ENCODE measurements at places on chromosomes 1 and 21.

- DNase-seq = no peak
Measured at GRCh38 chr1:28123461-28123961, 35.1 kb upstream of the EYA3 start.

DNA sequence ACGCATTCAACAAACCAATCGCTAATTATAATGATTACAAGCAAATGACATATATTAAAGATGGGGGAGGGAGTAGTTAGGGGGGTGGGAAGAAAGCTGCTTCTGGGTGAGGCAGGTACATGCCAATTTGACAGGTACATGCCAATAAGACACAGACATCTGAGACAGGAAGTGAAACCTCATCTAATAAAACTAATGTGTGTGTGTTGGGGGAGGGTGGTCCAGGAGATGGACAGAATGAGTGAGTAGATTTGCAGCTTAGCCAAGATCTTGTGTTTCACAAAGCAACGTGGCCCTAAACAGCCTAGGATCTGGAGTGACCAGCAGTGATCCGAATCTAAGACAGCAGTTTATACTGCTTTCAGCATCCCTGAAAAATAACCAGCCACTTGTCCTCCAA lies 10.8 kb downstream of the CFAP45 start:
- no peak for DNase-seq

DNA sequence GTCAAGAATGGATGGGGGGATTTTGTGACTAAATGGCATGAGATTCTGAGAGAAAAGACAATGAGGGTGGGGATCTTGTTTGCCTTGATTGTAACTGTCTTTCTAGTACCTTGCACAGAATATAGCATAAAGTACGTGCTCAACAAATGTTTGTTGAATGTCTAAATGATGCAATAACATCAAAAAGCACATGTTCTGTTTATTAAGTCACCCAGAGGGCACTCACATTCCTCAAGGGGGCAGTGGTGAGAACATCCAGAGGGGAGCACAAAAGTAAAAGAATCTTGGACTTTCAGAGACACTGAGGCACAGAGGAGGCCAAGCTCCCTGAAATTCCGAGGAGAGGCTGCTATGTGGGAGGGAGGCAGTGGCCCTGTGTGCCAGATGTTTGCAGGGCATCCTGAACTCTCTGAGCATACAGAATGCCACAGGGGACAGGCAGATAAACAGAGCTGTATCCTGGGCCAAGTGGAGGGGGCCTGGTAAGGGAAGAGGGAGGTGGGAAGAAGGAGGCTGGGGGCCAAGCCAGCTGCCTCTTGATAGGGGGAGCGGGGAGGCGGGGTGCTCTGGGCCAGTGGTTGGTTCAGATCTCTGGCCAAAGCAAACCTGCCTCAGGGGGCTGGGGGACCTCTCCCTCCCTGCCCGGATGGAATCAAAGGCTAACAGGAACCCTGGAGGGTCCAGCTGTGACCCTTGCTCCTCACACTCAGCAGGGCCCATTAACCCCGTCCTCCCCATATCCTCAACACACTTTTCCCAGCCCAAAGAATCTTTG lies 6.5 kb upstream of the ATP1A2 start:
- no peak for DNase-seq

- no peak for DNase-seq
Measured at GRCh38 chr1:152533327-152533938, 19.2 kb downstream of the CRCT1 start.

- DNase-seq = no peak
Measured at GRCh38 chr1:185318431-185319138, 1.5 kb upstream of the IVNS1ABP start.
